ENCODE measurements at places on chromosomes 3 and 15. TPM values are rescaled to one million over a fixed set of nuclear protein-coding genes. Genes with fewer than 3 reads are reported as not detected.

DLEC1 gene
- total RNA-seq, result 0.52 TPM

SEMA3F gene
- 0.28 TPM for total RNA-seq

IGSF11 gene
- not detected for total RNA-seq

CCK gene
- total RNA-seq, result not detected

NOX5 gene
- total RNA-seq, result not detected

CDC25A gene
- total RNA-seq, result 57.4 TPM

FHIT gene
- 8.6 TPM for total RNA-seq

Measured in activated naive CD8-positive, alpha-beta T cell treated with anti-CD3 and anti-CD28 coated beads for 36 hours (primary cell).